ENCODE measurements at places on chromosomes 2 and 18.

DNA sequence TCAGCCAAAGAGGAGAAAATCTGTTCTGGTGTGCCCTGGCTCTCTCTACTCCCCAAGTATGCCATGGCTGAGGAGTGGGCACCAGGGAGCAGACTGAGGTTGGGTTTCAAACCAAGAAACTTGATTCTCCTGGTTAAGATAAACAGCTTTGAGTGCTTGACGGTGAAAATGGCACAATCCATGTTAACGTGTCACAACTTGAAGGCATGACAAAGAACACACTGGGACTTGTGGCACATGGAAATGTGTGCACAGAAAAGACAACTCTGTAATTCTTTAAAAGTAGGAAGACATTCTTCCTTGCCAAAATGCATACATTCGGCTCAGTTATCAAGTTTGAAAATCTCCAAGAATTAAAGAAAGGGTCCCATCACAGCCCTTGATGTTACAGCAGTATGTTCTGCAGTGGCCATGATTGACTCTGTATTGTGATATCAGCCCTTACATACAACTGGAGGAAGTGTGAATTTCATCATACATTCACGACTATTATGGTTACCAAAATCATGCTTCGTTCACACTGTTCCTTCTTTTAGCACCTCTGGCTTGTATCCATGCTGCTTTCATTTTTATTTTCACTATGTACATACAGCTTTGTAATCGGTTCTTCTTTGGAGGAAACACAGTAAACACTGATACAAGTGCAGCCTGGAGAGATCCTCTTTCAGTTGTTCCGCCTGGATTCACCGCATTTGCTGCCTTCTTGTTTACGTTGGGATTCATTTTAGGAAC is 15.6 kb upstream of the ACTG2 start:
- no peak for DNase-seq

GRCh38 chr2:12862541-12862940 is 145.8 kb downstream of the TRIB2 start:
- no peak for DNase-seq

DNA sequence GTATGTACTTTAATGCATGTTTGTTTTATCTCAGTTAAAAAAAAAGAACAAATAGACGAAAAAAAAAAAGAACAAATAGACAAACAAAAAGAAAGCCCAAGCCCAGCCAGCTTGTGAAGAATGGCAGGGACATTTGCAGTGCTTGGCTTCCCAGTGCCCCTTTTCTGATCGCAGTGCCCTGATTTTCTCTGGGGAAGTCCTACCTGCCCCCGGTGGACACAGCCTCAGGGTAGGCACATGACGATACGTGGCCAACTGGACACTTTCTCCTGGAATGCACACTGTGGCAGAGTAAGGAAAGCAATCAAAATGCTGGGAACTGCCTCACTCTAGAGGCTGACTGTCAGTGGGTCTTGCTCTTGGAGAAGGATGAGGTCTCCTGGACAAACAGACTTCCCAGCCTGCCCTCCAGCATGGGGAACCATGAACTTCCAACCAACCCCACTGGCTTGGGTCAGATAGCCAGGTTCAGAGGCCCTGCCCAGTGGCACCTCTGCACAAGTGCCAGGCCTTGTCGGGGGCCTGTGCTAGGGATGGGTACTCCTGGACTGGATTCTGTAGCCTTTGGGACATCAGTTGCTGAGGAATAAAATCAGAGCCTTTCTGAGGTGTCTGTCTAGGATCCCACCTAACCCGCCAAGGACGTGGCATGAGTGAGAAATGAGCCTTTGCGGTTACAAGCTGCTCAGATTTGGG is 76.7 kb downstream of the INHBB start:
- no peak for DNase-seq

GRCh38 chr2:15780234-15780633 is 160.1 kb upstream of the MYCN start:
- DNase-seq, result no peak

- DNase-seq, result no peak
Measured at GRCh38 chr18:66005831-66006588, 255.2 kb downstream of the CDH7 start.
